ENCODE measurements at places on chromosomes 3 and 15.

- no peak for DNase-seq
Measured at GRCh38 chr3:85652360-85652759, 693.6 kb downstream of the CADM2 start.

GRCh38 chr3:186044968-186045367, 63.9 kb downstream of the ETV5 start:
- no peak for DNase-seq

DNA sequence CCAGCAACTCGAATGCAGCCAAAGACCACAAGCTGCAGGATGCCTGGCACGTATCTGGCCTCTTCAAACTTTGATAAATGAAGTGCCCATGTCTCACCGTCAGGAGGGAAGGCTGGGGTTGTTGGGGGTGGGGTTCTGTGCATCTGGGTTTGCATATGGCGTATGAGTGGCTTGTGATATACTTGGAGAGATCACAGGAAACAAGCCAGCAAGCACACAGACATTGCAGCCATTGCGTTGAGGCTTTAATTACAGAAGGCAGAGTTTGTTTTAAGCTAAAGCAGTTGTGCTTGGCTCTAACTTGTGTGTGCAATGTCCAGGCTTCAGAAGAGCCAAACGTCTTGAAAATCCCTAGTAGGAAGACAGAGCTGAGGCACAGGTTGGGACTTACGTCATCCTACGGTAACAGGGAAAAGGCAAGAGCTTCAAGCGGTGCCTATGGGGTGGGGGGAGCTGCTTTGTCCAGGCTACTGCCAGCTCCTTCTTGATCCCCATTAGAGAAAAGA, 109.2 kb downstream of the ASB7 start:
- DNase-seq, result no peak

DNA sequence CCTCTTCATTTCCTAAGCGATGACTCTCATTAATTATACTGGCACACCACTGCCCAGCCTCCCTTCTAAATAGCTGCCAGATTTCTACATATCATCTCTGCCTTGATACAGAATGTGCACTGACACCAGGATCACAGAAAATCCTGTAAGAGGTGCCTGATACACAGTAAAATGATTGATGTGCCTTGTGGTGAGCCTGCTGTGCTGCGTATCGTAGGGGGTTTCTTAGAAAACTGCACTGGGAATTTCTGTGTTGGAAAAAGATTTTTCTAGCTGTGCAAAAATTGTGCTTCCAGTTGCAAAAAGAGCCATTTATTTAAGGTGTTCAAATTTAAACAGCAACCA, 3.0 kb upstream of the PLCH1 start:
- no peak for DNase-seq

DNA sequence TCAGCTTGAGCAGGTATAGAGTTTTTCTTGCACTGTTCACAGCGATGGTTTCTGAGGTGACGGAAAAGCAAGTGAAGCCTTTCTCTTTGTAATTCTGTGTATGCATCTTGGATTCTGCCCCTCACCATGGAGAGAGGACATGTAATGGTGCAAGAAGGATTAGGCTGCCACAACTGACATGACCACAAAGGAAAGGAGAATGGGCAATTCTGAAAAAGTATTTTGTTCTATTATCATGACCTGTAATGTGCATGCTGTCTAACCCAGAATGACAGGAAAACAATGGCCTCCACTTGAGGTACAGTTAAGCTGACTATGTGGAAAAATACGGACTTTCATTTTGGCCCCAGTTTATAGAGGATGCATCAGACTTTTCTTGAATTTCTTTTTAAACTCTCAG, 226.9 kb downstream of the IL5RA start:
- DNase-seq, result no peak

GRCh38 chr3:123552095-123552714, 32.6 kb downstream of the HACD2 start:
- DNase-seq, result no peak

- DNase-seq, result no peak
Measured at GRCh38 chr3:157501863-157502262, 1.4 kb downstream of the VEPH1 start.

DNA sequence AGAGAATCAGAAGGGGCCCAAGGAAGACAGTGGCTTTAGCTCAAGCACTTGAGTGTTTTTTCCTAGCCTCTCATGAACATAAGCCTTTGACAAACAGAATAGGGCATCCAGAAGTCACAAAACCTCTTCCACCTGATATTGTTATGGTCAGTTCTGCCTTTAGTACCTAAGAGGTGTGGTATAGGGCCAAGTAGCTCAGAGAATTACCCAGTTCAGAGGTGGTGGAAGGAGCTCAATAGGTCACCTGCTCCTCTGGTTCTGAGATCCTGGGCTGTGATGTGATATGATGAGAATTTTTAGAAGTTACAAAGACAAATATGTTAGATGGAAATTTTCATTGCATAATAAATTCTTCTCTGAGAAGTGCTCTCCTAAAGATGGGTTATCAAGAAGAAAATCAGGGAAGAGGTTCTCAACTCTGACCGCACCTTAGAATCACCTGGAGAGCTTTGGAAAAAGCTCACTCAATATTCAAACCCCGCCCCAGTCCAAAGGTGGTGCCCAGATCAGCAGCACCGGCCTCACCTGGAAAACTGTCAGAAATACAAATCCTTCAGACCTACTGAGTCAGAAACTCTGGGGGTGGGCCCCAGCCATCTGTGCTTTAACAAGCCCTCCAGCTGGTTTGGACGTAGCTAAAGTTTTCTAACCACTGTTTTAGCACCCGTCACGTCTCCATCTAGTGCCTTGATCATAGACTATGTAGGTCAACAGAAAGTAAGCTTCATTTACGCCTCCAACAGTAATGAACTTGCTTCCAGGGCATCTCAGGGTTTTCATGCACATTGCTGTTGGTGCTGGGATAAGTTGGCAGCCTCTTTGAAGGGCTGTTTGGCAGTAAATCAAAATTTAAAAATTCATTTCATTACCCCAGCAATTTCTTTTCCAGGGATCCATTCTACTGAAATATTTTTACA, 101.3 kb downstream of the MYH15 start:
- no peak for DNase-seq

GRCh38 chr3:137988152-137988551, 21.8 kb upstream of the CLDN18 start:
- DNase-seq, result no peak

GRCh38 chr3:115986555-115987207, 363.4 kb downstream of the GAP43 start:
- DNase-seq, result no peak
